Stimulated activated naive CD8-positive, alpha-beta T cell treated with anti-CD3 and anti-CD28 coated beads, Interleukin-15, Interleukin-2, amounts not matched to agents 100 U/mL and 50 U/mL, for 24 hours (primary cell): ENCODE measurements at places on chromosomes 7 and 10.

DNA sequence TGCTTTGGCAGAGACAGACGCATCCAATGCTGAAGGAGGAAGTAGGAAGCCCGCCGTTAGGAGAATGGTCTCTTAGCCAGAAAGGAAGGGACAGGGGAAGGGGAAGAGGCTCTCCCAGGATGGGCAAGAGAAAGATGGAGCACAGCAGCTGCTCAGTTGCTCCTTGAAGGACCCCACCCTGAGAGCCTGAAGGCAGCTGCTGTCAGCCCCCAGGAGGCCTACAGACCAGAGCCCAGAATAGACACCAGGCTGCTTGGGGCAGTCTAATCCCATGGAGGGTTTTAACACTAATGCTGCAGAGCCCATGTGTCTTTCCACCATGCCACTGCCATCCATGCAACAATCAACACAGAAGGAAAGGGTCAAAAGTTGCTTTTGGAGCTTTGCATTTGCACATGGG is 3.5 kb upstream of the C7orf33 start:
- no peak for DNase-seq

- no peak for DNase-seq
These were observed 3.2 kb upstream of the OGDH start for GRCh38 chr7:44603193-44603592.

DNA sequence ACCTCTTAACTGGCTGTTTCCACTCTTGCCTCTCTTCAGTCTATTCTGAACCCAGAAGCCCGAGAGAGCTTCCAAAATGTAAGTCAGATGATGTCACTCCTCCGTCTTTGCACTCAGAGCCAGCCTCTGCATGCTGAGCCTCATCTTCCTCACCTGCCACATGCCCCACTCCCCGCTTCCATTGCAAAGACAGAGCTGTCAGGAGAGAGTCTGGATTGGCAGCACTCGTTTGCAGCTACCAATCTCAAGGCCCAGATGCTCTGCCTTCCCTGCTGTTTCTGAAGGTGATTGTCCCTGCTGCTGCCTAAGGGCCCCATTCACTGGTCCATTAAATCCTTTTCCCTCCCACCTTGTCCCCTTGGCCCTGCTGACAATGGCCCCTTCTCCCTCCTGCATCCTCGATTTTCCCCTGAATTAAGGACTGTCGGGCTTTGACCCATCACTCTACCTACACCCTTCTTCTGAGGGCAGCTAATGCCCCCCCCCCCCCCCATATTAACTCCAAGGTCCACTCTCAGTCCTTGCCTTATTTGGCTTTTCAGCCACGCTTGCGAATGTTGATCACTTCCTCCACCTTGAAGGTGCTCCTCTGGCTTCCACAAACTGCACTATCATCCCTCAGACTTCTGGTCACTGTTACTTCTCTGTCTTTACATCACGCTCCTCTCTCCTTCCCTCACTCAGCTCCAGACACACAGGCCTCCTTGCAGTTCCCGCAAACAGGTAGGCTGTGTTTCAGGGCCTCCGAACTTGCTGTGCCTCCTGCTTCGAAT is 98.5 kb downstream of the CHN2 start:
- no peak for DNase-seq

DNA sequence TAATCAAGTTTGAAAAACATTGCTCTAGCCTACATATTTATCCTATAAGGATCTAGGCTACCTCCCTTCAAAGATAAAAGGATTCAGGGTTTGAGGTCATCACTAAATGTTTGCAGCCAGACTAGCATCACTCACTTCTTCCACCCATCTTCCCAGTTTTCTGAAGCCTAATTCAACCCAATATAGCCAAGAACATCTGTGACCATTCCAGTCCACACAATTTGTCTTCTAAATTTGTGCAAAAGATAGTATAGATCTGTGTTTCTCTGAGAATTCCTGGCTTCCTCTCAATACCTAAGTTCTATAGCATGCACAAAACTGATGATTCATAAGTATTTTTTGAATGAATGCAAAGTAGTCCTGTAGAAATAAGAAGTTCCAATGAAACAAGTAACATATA is 103.0 kb upstream of the CDK1 start:
- no peak for DNase-seq
